ENCODE measurements at places on chromosomes 5 and 9. TPM values are rescaled to one million over a fixed set of nuclear protein-coding genes. Genes with fewer than 3 reads are reported as not detected.

Gene GRM6
- total RNA-seq, result not detected

Gene GNA14
- total RNA-seq, result 1.6 TPM

Gene ADRB2
- 3.8 TPM for total RNA-seq

Gene ECM2
- 77.1 TPM for total RNA-seq
